ENCODE measurements at places on chromosomes 3 and 15.

GRCh38 chr3:21825684-21826083 lies 74.7 kb upstream of the ZNF385D start:
- no peak for DNase-seq

DNA sequence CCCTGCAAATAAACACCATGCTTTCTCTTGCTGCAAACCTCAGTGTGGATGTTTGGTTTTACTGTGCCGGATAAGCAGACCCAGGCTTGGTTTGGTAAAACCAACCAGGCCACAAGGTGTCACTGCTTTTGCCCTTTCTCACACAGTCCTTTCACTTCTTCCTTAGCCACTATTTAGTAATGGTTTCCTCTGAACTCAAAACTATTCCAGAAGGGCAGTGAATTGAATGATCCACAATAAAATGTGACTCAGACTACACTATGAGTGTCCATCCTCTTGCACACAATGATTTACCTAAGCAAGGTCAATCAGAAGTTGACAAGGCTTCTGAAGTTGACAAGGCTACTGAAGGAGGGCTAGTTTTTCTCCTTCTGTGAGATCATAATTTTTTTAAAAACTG lies 552.4 kb upstream of the CCDC54 start:
- DNase-seq = no peak

GRCh38 chr3:37279856-37280255 lies 105.5 kb upstream of the LRRFIP2 start:
- no peak for DNase-seq

GRCh38 chr3:184564685-184565385 lies 3.2 kb downstream of the EPHB3 start:
- DNase-seq = no peak

DNA sequence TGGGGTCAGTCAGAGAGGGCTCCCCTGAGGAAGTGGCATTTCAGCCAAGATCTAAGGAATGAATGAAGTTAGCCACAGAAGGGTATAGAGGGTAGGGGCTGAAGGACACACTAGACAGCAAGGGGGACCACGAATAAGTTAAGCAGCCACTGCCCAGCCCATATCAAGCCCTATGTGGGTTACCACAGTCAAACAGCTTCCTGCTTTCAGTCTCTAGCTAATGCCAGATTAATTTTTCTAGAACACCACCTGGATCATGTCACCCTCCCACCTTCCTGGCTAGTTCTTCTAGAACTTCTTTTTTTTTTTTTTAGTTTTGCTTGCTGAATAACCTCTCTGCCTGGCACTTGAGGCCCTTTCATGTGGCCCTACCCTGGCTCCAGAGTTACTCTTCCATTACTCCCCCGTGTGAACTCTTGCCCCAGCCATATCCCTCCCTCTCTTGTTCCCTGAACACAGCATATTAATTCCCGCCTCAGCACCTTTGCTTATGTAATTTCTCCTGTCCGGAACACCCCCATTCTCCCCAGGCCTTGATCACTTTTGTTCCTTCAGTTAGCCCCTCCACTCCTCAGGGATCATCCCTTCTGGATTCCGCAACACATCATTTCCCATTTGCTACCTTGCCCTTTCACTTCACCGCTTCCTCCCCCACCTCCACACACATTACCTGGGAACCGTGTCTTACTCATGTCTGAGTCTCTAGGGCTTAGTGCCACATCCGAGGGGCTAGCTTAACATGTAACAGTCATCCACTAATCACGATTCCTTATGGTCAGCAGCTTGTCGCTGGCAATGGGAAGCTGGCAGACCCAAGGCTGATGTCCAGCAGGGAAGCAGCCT lies 20.6 kb upstream of the BNC1 start:
- DNase-seq = no peak

GRCh38 chr3:177307826-177308225 lies 110.5 kb upstream of the TBL1XR1 start:
- DNase-seq = no peak

GRCh38 chr15:95228856-95229555 lies 997.6 kb downstream of the MCTP2 start:
- DNase-seq = no peak

- no peak for DNase-seq
Measured at GRCh38 chr3:142218703-142219102, 6.7 kb downstream of the GK5 start.

DNA sequence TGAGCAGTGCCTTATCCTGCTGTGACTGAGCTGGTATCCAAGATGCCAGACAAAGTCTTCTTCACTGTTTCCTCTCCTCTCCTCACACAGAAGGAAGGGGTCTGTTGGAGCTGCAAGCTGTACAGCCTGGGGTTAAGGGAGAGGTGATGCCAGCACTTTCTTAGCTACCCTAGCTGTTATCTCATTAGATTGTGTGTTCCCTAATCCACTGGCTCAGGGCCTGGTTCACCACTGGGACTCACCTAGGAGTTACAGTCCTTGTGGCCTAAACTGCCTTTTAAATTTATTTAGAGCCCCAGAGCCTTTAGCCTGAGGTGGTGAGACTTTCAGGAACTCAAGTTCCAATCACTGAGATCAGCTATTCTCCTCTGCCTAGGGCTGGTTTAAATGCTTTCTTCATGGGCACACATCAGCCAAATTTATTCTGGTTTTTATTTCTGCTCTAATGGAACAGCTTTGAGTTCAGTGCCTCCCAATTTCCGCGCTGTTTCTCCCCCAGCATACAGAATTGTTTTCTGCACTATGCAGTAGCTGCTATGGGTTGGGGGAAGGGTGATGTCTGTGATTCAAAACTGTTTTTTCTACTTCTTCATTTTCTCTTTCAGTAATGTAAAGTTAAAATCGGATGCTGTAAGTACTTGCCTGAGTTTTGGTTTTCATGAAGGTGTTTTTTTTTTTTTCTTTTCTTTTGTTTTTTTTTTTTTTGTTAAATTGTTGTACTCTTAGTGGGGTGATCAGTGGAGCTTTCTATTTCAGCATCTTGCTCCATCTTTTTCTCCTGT lies 198.8 kb downstream of the DOCK3 start:
- DNase-seq = no peak

GRCh38 chr3:18853269-18853668 lies 295.0 kb upstream of the KCNH8 start:
- DNase-seq = no peak

DNA sequence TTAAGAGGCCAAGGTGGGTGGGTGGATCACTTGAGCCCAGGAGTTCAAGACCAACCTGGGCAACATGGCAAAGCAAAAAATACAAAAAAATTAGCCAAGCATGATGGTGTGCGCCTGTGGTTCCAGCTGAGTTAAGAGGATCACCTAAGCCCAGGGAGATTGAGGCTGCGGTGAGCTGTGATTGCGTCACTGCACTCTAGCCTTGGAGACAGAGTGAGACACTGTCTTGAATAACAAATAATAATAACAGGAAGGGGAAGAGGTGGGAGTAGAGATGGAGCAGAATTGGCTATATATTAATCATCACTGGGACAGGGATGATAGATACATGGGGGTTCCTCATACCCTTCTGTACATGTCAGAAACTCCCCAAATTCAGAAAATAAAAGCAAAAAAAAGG lies 23.8 kb upstream of the NMB start:
- no peak for DNase-seq

GRCh38 chr3:52423173-52423572 lies 21.7 kb downstream of the SEMA3G start:
- DNase-seq = no peak

DNA sequence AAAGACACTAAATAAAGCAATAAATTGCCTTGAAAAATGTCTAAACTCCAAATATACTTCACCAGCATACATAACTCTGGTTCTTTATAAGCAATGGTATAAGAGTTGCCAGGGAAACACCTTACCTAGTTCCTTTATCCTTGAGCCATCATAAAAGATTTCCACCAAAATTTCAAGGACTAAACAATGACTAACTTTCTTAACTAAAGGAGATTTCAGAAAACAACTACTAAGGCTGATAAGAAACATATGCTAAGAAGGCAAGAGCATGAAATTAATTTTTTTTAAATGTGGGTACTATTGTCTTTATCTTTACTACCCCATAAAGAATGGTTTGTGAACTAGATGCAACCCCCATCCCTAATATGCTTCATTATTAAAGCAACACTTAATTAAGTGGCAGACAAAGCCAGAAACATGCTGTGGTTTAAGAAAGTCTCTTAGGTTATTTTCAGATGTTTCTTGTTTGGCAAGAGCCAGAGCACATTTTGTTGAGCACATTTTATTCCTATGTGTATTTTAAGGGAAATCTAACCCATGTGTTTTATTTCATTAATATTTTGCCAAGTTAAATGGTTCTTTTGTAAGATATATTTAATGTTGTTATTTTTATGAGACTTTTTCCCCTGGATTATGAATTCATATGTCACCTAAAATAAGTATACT lies 17.4 kb upstream of the VEPH1 start:
- DNase-seq = no peak

DNA sequence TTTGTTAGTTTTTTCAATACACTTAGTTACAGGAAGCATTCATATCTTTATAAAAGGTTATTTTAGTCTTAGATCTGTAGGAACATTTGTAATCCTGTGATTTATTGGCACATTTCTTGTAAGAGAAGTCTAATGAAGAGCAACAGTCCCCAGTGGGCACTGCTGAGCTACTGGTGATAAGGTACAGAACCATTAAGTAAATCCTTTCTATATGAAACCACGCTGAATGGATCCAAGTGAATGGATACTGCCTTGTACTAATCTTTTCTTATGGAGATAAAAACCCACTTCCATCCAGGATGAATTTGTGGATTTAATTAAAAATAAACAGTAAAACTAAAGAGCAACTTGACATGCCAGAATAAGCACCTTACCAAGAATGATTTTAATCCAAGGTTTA lies 64.0 kb downstream of the SHQ1 start:
- DNase-seq = no peak

- DNase-seq = no peak
Measured at GRCh38 chr3:105145511-105145910, 221.2 kb upstream of the ALCAM start.

- no peak for DNase-seq
Measured at GRCh38 chr15:40325188-40325587, 1.7 kb downstream of the INAFM2 start.

DNA sequence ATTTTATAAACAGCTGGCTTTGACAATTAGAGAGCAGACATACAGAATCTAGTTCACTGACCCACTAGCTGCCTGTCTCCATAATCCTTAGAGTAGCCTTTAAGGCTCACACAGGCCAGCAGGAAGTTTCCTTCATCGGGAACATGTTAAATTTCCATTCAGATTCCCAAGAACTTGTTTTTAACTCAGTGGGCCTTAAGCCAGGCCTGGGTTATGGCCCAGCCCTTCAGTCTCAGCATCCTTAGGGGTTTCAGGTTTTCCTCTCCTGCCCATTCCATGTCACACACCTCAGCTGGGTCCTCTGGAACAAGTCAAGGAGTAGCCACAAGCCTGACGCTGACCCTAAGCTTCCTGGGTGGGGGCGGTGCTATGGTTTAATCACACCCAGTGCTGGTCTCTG lies 15.0 kb downstream of the CDAN1 start:
- no peak for DNase-seq

DNA sequence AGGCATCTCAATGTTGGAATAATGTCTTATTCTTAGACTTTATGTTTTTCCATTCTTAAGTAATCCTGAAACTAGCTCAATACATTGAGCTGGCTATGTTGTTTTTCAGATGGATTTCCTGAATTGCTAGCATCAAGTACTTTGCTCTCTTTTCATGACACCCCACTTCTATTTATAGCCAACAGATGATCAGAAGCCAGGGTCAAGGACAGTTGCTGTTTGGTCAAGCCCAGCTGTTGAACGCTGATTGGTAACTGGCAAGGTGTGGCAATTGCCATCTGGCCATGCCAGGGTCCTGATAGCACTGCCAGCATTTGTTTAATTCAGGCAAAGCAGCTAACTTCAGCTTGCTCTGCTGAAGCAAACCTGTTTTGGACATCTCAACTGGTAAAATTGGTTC lies 46.2 kb upstream of the PLCL2 start:
- DNase-seq = no peak

GRCh38 chr15:93249623-93250022 lies 160.6 kb upstream of the RGMA start:
- no peak for DNase-seq

DNA sequence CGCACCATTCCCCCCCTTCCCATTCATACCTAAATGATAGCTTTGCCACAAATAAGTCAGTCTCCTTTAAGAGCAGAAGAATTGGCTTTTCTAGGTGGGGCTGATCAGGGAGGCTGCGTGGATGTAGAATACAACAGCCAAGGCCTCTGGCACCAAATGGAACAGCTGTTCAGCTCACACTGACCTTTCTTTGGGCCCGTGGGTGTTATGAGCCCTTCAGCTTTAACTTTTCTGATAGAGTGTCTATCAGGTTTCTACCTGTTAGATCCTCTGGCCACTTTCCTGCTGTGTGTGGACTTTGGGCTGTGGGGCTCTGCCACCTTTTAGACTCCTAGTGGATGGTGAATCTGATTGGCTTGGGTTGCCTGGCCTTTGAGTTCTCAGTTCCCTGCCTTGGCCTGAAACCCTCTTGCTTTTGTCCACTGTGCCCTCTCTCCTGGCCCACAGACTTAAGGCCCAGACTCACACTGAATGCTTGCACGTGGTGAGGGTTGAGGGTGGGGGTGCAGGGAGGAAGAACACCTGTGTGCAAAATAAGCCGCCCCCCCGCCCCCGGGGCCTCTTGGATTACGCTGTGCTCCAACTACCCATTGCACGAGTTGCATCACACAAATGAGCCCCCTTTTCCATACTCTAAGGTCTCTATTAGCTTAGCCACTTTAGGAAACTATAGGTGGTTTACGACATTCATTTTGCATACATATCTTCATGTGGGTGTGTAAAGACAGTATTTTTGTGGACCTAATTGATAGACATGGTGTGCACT lies 1.3 kb upstream of the RFX7 start:
- DNase-seq = peak; percentile 48

DNA sequence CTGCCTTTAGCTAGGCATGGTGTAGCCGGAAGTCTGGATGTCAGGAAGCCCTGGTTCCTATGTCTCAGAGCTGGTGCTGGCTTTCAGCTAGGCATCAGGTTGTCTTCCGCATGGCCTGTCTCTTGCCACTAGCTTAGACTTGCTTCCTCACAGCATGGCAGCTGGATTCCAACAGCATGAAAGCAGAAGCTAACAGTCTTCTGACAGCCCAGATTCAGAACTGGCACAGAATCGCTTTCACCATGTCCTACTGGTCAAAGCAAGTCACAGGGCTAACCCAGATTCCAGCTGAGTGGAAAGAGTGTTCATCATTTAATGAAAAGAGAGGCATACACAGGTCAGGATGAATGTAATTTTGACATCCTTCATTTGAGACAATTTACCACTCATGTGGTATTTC lies 1050.5 kb downstream of the ROBO2 start:
- DNase-seq = no peak

DNA sequence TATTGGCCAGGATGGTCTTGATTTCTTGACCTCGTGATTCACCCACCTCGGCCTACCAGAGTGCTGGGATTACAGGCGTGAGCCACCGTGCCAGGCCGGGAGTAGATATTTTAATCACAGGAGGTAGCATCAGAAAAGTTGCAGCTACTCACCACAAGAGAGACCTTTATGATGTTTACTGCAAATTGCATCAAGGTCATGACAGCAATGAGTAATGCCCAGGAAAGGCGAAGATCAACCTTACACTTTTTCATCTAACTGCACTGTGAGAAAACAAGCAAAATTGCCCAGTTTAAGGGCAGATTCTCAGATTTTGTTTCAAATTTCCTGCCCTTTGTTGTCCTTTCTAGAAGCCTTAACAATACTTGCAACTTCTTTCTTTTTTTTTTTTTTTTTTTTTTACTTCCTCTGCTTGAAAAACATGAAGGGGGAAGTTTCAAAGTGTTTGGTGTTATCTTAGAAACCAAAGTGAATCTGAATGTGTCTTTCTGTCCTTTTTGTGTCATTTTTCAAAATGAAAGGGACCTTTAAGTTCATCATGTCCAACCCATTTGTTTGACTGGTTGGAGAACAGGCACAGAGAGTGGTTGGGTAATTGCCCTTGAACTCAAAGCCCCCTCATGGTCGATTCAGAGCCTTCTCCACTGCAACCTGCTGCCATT lies 25.0 kb downstream of the TGFBR2 start:
- DNase-seq = no peak

All from CD8-positive, alpha-beta T cell (primary cell).